ENCODE measurements at places on chromosomes 7 and 10.
A peak's percentile ranks its signal among the peaks of the same experiment; 100 is the strongest.

DNA sequence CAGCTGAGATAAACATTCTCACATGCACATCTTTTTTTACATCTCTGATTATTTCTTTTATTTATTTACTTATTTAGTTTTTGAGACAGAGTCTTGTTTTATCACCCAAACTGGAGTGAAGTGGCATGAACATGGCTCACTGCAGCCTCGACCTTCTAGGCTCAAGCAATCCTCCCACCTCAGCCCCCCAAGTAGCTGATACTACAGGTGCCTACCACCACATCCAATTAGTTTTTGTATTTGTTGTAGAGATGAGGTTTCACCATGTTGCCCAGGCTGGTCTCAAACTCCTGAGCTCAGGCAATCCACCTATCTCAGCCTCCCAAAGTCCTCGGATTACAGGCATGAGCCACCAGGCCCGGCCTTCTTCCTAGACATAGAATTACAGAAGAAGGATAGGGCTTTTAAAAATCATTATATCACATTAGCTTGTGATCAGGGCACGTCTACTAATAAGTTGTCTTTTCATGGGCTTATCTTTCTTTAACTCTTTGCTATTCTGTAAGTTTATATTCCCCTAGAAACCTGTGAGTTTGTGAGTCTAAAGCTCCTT, 5.9 kb downstream of the ASB15 start:
- no peak for DNase-seq

GRCh38 chr7:99290980-99291607, 18.5 kb downstream of the MYH16 start:
- DNase-seq: peak; percentile 64

DNA sequence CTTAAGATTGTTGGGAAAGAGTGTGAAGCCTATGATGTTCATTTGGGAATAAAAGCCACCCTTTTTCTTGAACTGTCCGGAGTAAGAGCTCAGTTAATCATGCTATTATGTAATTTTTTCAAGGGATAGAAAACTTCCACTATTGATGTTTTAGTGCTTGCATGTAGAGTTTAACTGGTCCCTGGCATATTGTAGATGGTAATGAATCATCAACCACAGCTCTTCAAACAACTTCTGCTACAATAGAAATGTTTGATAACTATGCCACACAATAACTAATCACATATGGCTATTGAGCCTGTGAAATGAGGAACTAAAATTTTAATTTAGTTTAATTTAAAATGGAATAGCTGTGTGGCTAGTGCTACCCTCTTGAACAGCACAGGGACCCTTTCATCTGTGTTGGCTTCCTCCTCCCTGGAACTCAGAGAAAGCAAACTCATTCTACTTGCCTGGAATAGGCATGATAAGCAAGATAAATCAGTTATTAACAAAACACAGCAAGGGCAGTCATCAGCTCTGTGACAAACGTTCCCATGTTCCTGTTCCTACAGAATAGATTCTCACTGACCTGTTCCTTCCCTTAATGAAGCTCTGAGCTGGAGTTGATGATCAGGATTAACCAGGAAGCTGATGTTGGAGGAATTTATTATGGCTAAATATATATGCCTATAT, 4.9 kb upstream of the SRI start:
- DNase-seq: no peak

DNA sequence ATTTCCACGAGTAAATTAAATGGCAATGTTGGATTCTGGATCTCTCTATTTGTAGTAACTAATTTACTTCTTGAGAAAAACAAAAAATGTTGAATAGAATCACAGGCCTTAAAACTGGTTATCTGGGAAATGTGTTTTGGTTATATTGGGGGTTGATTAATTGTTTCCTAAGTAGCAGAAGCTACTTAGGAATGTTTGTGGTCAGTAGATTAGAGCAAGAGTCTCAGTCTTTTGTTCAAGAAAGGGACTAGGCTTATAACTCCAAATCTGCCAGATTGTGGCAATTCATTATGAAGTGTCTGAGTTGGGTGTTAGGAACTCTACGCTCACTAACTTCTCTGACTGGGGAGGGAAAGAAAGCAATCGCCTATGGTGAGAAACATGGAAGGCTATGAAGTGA, 244.3 kb upstream of the PHYHIPL start:
- DNase-seq: no peak

GRCh38 chr7:25348104-25348503, 119.8 kb upstream of the NPVF start:
- DNase-seq: no peak

GRCh38 chr7:79227044-79227443, 226.4 kb downstream of the MAGI2 start:
- peak; percentile 11 for DNase-seq

GRCh38 chr10:7457478-7458316, 46.9 kb upstream of the SFMBT2 start:
- no peak for DNase-seq

DNA sequence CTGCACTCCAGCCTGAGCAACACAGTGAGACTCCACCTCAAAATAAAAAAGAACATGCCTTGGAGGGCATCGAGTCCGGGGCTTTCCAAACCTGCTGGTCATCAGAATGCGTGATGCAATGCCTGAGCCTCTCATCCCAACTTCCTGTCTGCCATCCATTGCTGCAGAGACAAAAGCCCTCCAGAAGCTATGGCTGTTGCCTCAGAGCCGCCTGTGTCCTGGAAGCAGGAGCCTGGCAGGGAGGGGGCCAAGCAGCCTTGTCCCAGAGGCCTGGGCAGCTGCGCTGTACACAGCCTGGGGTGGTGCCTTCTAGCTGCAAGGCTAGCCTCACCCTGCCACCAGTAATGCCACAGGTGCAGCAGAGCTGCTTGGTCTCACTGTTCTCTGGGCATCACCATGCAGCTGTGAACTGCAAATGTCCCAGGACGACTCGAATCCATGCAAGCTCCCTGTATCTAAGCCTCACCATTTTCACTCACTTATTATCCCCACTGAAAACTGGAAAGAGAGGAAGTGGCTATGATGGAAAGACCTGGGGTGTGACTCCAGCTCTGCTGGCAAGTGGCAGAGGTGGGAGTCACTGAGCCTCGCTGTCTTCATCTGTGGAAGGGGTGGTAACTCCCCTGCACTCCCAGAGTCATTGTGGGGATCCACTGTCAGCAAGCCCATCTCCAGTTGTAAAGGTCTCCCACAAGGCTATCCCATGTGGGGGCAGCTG, 7.0 kb downstream of the ALOX5 start:
- no peak for DNase-seq

DNA sequence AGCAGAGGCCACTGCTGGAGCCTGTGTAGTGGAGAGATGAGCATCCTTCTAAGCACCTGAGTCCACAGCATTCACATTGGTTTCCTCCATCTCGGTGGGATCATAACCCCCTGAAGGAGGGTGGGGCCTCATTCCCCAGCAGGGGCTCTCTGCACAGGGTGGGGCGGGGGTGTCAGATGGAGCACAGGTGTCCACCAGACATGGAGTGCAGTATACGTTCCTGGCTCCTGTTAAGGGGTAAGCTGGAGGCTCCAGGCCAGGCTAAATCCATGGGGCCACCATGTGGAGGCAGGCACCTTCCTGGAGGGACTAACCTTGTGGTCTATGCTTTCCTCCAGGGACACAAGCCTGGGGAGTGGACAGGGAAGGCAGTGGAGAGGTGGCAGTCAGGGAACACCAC, 252.6 kb downstream of the GRID1 start:
- no peak for DNase-seq

GRCh38 chr7:139883814-139884213, 54.8 kb downstream of the TBXAS1 start:
- DNase-seq: no peak

DNA sequence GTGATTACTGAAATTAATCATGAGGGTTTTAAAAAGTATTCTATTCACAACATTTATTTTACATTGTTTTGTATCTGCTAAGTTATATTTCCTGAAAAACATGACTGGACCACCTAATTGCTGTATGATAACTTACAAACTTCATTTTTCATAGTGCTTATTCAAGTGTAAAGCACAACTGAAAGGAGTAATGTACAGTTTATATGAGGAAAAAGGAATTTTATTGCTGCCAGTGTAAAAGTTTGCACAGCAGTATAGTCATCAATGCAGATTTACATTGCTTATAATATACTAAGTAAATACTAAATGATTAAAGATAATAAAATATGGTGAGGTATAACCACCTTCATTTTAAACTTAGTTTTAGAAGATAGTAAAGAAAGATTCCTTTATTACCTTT, 4.0 kb downstream of the PTEN start:
- DNase-seq: no peak

DNA sequence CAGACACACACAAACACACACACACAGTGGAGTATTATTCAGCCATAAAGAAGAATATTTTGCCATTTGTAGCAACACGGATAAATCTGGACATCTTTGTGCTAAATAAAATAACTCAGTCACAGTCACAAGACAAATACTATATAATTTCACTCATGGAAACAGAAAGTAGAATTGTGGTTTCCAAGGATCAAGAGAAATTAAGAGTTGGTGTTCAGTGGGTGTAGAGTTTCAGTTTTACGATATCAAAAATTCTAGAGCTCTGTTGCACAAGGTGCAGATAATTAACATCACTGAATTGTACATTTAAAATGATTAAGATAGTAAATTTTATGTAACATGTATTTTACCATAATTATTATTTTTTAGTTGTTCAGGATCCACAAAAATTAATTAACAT, 1235.0 kb downstream of the XPNPEP1 start:
- no peak for DNase-seq

DNA sequence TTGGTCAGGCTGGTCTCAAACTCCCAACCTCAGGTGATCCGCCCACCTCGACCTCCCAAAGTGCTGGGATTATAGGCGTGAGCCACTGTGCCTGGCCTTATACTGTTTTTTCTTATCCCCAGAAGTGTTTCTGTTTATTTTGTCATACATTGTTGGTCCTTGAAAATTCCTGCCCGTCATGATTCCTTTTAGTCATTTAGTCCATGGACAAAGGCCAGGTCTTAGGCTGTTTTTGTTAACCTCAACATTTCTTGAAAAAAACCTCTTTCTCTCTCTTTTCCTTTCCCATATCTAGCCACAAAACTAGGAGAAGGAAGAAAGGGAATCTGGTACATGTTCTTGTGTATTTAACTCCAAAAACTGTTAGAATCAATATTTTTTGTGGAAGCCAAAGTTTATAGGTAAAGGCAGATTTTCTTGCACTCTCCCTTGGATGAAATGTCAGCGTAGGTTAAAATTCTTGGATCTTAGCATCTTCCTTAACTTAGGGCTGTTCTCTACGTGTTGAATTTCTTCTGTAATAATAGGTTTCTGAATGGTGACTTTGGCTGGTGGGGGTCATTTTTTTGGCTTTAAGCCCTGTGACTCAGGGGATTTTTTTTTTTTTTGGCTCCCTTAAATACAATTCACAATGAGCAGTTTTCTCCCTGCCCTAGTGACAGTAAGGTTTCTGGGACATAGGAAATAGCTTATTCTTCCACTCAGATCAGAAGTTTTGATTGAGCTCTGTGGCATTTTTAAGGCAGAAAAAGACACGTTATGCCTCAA, 500.8 kb downstream of the AUTS2 start:
- DNase-seq: peak; percentile 13

DNA sequence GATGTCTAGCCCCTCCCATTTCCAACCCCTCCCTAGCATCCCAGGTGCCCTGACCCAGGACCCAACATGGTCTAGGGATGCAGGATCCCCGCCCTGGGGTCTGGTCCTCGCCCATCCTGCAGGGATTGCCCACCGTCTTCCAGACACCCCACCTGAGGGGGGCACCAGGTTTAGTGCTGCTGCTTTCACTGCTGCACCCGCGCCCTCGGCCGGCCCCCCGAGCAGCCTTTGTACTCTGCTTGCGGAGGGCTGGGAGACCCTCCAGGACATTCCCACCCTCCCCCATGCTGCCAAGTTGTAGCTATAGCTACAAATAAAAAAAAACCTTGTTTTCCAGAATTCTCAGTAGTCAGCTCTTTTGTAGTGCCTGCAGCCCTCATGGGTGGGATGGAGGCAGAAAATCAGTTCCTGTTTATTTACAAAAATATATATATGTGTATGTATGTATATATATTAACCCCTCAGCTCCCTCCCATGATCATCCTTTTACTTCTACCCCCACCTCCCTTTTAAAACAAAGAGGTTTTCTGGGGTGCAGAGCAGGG, 9.7 kb downstream of the ZYX start:
- DNase-seq: no peak

DNA sequence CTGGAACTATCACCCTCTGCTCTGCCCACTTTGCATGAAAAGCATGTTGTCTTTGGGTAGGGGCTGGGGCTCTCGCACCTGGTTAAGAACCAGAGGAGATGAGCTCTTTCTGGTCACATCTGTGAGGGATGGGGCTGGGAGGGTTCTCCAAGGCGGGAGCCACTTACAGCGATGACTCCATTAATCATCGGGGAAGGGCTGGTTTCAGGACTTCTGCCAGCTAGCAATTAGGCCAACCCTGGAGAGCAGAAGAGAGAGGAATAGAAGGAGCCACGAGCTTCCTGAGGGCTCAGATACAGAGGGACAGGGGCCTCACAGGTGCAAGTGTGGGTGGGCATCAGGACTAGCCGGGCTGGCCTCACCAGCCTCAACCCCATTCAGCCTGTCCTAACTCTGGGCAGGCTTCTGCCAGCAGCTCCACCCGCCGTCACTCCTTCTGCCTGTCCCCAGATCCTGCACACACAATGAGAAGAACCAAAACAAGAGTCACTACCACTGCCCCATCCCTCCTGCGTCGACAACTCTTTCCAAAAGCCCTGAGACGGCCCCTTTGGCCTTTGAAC, 8.4 kb downstream of the AQP1 start:
- DNase-seq: peak; percentile 16

GRCh38 chr10:103740611-103741010, 114.8 kb downstream of the SH3PXD2A start:
- no peak for DNase-seq

DNA sequence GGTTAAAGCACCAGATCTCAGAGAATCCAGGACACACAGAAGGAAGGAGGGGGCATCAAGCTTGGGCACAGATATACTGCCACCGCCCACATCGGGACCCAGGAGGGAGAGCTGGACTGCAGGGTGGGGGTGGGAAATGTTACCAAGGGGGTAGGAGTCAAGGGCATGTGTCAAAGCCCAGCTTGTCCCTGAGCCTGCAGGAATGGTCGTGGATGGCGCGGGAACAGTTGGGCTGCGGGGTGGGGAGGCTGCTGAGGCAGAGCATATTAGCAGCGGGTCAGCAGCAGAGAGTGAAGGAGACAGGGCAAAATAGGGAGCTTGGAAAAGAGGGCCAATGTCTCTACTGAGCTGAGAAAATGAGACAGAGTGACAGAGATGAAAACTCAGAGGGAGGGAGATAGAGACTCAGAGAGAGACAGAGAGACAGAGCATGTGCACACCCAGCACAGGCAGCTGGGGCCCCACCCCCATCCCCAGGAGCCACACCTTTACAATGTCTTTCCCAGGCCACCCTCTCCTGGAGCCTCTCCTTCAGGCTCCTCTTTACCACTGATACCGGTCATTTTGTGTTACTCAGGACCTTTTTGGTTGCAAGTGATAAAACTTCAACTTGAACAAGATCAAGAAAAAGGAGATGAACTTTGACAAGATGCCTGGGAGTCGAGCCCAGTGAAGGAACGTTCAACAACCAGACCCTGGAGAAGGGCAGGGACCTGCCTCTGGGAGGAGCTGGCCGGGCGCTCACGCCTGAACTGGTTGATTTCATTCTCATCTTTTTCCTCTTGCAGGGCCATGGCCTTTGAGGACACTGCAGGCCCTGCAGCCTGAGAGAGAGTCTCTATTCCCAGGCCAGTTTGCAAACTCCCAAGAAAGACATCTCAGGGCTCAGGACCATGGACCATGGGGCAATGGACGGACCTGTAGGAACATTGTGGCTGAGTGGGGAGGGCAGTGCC, 50.0 kb downstream of the AOC1 start:
- DNase-seq: no peak
